Ecto neural progenitor cell (in vitro differentiated cells): ENCODE measurements at places on chromosomes 13 and 19.
A peak's percentile ranks its signal among the peaks of the same experiment; 100 is the strongest.

DNA sequence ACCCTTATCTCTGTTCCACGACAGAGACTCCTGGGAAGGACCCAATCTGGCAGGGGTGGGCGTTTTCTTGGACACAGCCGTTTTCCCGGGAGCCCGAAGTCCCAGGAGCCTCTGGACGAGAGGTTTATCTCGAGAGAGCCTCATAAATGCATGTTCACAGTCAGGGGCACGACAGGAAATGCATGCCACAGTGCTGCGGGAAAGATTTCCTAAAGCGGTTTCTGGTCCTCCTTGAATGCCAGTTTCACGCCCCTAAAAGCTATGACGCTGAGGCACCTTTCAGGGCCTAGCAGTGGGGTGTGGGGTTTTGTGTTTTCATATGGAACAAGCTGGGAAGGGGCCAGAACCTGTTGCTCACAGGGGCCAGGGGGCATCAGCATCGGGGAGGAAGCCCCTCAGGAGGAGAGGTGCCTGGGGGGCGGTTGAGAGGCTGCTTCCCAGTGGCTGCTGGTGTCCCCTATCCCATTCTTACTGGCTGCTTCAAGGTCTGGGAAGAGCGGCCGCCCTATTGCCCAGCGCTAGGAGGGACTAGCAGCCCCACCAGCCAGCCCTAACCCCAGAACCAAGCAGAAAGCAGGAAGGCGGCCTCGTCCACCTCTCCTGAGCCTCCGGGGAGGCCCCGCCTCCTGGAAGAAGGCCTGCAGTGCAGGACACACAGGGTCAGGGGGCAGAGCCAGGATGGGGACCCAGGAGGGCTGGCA lies 157.0 kb downstream of the KDM4B start:
- no peak for DNase-seq

- no peak for DNase-seq
Measured at GRCh38 chr19:6225232-6225865, 54.4 kb downstream of the MLLT1 start.

- DNase-seq: no peak
Measured at GRCh38 chr13:98649861-98650260, 73.0 kb upstream of the STK24 start.

- DNase-seq: peak; percentile 68
Measured at GRCh38 chr19:2123682-2124387, 27.1 kb downstream of the IZUMO4 start.

DNA sequence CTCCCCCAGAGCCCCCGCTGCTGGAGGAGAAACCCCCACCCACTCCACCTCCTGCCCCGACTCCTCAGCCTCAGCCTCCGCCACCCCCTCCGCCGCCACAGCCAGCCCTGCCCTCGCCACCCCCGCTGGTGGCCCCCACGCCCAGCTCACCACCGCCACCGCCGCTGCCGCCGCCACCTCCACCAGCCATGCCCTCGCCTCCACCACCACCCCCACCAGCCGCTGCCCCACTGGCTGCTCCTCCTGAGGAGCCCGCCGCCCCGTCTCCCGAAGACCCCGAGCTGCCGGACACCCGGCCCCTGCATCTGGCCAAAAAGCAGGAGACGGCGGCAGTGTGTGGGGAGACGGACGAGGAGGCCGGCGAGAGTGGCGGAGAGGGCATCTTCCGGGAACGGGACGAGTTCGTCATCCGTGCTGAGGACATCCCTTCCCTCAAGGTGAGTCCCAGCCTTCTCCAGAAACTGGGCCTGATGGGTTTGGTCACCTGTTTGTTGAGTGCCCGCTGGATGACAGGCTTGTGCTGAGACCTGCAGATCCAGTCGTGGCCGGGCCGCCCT lies 10.6 kb downstream of the PRR12 start:
- no peak for DNase-seq

GRCh38 chr19:14315433-14315832 lies 65.8 kb upstream of the ADGRE5 start:
- DNase-seq: no peak

DNA sequence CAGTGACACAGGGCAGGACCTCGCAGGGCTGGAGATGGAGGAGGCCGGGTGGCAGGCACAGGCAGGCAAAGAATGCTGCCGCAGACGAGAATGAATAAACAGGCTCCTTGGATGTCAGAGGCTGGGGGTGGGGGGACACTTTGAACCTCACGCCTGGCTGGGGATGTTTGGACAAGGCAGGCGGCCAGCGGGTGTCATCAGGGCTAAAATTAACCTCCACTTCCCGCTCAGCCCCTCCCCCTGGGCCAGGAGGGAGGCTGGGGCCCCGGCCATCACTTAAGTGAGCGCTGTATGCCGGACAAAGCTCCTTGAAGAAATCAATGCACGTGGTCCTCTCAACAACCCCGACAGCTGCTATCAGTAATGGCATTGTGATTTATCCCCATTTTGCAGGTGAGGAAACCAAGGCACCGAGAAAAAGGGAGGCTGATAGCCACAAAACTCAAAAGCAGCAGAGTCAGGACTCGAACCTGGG lies 10.3 kb upstream of the FUT5 start:
- peak; percentile 42 for DNase-seq

DNA sequence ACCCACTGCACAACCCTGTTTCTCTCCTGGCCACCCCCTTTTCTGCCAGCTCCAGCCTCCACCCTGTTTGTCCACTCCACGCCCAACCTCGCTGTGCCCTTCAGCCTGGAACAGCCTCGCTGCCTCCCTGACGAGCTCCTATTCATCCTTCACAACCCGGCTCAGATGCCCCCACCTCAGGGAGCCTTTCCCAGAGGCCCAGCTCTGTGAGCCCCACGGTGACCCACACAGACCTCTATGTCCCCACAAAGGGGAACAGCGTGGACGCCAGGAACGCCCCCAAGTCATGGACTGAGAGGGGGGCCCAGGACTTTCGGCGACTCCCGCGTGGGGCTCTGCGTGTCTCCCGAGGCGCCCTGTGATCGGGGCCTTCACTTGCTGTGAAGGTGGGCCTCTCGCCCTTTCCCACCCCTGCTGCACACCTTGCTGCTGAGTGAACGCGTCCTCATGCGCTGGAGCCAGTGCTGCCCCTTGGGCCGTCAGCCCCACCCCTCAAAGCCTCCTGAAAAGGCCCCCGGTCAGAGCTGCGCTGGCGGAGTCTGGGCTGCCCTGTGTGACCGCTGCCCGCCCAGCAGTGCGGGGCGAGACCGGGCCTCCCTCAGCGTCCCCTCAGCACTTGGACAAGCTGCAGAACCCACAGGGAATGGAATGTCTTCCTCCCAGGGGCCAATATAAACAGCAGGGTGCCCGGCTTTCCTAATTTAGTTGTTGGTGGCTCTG lies 40.0 kb downstream of the ADPRHL1 start:
- no peak for DNase-seq
